Panc1 (cell line): ENCODE measurements at places on chromosomes 16 and 17. TPM values are rescaled to one million over a fixed set of nuclear protein-coding genes. Genes with fewer than 3 reads are reported as not detected.

RCVRN gene
- not detected for total RNA-seq

HSD11B2 gene
- 0.77 TPM for total RNA-seq

MPV17L gene
- 10.4 TPM for total RNA-seq

MSLN gene
- 1.1 TPM for total RNA-seq

OR2C1 gene
- total RNA-seq, result not detected

ST6GALNAC2 gene
- 23.0 TPM for total RNA-seq

CNTD1 gene
- 0.13 TPM for total RNA-seq

TRIM65 gene
- 48.6 TPM for total RNA-seq

WWOX gene
- 12.5 TPM for total RNA-seq
